ENCODE measurements at places on chromosomes 6 and 20. TPM values are rescaled to one million over a fixed set of nuclear protein-coding genes. Genes with fewer than 3 reads are reported as not detected.
A peak's percentile ranks its signal among the peaks of the same experiment; 100 is the strongest.

DNA sequence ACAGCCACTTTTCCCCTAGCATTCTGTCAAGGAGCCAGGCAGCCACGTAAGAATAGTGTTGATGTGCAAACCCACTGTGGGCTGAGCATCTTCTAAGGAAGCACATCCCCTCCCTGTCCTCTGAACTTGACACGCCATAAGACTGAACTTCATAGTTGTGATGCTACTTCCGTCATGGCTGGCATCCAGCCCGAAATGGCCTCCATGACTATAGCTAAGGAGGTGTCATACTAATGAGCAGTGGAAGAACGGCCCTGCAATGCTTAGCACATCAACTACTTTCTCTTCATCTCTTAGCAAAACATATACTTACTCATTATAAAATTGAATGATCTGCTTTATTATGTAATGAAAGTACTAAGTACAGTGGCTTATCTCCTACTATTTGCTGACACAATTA lies 110.2 kb downstream of the GJA10 start:
- H3K4me3 ChIP-seq, result no peak overlapping the region
- no peak for DNase-seq
- peak overlapping the region; percentile 22 for H3K27ac ChIP-seq
- H3K36me3 ChIP-seq, result peaks cover 35% of the 10 kb centered on the region

GRCh38 chr6:34810936-34811632 lies 19.2 kb downstream of the BLTP3A start:
- peak; percentile 69 for DNase-seq
- no peaks in the 10 kb centered on the region for H3K27me3 ChIP-seq
- no peaks in the 10 kb centered on the region for H3K36me3 ChIP-seq
- H3K27ac ChIP-seq, result no peak overlapping the region

DNA sequence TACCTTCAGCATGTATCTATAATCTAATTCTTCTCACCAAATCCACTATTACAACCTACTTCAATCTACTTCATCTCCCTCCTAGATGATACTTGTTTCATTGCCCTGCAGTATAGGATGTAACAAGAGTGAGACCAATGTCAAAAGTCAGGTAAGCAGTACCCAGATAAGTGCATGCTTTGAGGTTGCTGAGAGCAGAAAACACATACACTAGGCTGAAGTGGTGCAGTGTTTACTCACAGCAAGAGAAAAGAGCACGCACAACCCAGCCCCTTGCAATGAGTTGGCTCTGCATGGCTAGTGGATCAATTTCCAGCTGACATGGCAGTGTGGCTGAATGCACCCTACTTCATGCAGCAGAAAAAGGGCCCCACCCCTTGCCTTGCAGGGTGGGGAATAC lies 199.9 kb downstream of the EPHA7 start:
- no peaks in the 10 kb centered on the region for H3K27me3 ChIP-seq
- H3K36me3 ChIP-seq, result no peaks in the 10 kb centered on the region
- no peaks in the 10 kb centered on the region for H3K4me1 ChIP-seq

- no peak for DNase-seq
- no peaks in the 10 kb centered on the region for H3K27me3 ChIP-seq
- no peak overlapping the region for H3K27ac ChIP-seq
- no peaks in the 10 kb centered on the region for H3K4me1 ChIP-seq
- no peak overlapping the region for H3K4me3 ChIP-seq
- H3K36me3 ChIP-seq, result peaks cover 48% of the 10 kb centered on the region
Measured at GRCh38 chr6:155253337-155253736, 10.5 kb upstream of the CLDN20 start.

GRCh38 chr6:138714493-138714892 lies 59.1 kb upstream of the CCDC28A start:
- H3K27me3 ChIP-seq, result peaks cover 44% of the 10 kb centered on the region
- no peak for DNase-seq
- H3K4me3 ChIP-seq, result no peak overlapping the region
- H3K27ac ChIP-seq, result no peak overlapping the region
- H3K36me3 ChIP-seq, result no peaks in the 10 kb centered on the region

DNA sequence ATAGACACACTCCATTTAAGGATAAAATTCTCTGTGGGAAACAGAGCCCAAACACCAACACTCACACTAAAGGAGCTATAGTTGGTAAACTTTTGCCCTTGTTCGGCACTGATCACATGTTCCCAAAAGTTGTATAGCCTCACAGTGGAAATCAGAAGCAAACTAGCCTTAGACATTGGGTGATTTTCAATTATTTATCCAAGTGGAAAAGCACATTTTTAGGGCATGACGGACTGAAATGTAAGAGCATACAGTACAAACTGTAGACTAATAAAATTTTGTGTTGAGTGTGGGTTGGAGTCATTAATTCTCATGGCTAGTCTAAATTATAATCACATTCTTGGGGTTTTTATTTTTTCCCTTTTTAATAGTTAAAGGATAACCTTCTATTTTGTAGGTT lies 202.4 kb downstream of the MOXD1 start:
- H3K36me3 ChIP-seq, result no peaks in the 10 kb centered on the region
- H3K27me3 ChIP-seq, result no peaks in the 10 kb centered on the region
- no peak overlapping the region for H3K4me3 ChIP-seq
- no peaks in the 10 kb centered on the region for H3K4me1 ChIP-seq

GRCh38 chr6:157013649-157014304 lies 236.6 kb downstream of the ARID1B start:
- no peaks in the 10 kb centered on the region for H3K36me3 ChIP-seq
- H3K4me1 ChIP-seq, result peaks cover 55% of the 10 kb centered on the region
- H3K27me3 ChIP-seq, result no peaks in the 10 kb centered on the region

DNA sequence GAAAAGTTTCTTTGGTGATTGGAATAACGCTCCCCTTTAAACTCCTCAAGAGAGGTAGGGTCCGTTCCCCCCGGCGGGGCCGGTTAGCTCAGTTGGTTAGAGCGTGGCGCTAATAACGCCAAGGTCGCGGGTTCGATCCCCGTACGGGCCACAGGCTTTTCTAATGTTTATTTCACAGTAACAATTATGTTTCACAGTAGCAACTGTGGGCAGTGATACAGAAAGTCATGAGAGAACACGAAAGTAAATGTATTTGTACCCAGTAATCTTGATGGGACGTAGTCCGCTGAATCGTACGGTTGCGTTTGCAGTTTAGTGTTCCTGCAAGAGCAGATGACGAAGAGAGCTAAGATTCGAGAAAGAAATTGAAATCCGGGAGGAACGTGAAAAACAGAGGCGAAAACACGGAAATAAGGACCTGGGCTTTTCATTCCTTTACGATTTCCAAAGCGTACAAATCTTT lies 505.5 kb downstream of the PRIM2 start:
- peaks cover 44% of the 10 kb centered on the region for H3K27me3 ChIP-seq
- DNase-seq, result no peak
- H3K27ac ChIP-seq, result no peak overlapping the region
- no peak overlapping the region for H3K4me3 ChIP-seq
- peaks cover 1% of the 10 kb centered on the region for H3K36me3 ChIP-seq

GRCh38 chr6:7047128-7047527 lies 60.6 kb upstream of the RREB1 start:
- no peak overlapping the region for H3K4me3 ChIP-seq
- no peak overlapping the region for H3K27ac ChIP-seq
- H3K36me3 ChIP-seq, result no peaks in the 10 kb centered on the region
- no peak for DNase-seq
- peaks cover 10% of the 10 kb centered on the region for H3K4me1 ChIP-seq

DNA sequence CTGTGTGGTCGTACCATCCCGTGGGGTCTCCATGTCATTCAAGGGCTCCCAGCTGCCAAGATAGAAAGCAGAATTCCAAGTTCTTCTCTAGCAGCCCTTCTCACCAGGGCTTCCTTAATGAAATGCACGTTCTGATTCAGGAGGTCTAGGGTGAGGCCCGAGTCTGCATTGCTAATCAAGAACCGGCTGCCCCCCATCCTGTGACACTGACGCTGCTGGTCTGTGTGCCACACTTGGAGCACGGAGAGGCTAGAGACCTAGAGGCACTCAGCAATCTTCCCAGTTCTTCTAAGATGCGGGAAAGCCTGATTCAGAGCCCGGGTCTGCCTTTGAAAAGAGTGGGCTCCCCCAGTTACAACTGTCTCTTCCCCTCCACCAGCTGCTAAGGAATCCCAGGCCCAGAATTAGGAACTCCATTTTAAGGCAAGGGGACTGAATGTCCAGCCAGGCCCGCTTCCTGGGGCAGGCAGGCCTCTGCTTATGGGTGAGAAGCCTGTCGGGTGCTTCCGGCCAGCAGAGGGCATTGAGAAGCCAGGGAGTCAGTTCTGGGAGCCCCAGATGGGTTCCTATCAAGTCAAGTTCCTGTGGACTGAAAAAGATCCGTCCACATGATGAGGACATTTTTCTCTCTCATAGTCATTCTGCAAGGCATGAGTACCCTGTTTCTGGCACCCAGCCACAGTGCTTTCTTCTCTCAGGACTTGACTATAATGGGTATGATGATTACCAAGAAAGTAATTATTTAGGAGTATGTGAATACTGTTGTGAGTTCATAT lies 69.8 kb upstream of the RIN2 start:
- no peak overlapping the region for H3K4me3 ChIP-seq
- H3K4me1 ChIP-seq, result peaks cover 2% of the 10 kb centered on the region
- no peaks in the 10 kb centered on the region for H3K36me3 ChIP-seq
- no peak overlapping the region for H3K27ac ChIP-seq
- H3K27me3 ChIP-seq, result peaks cover 17% of the 10 kb centered on the region

- peaks cover 2% of the 10 kb centered on the region for H3K4me1 ChIP-seq
- no peaks in the 10 kb centered on the region for H3K27me3 ChIP-seq
- H3K36me3 ChIP-seq, result peaks cover 15% of the 10 kb centered on the region
- H3K27ac ChIP-seq, result peak overlapping the region; percentile 1
- no peak overlapping the region for H3K4me3 ChIP-seq
- no peak for DNase-seq
Measured at GRCh38 chr20:35479798-35480197, 24.4 kb downstream of the CEP250 start.

DNA sequence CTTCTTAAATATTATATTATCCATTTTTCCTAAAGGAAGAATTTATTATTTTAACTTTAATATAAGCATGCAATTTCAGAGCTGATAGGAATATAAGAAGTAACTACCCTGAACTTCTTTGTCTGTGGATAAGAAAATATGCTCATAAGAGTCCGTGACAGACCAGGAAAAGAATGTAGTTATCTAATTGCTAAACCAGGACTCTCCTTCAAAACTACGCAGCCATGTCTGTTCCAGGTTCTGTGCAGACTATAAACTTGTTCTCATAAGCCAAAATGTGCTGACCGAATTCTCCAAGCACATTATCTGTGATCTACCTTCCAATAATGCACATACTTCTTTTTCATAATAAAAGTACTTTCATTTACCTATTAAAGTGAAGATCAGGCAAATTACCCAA lies 116.5 kb downstream of the TRDN start:
- no peaks in the 10 kb centered on the region for H3K27me3 ChIP-seq
- H3K36me3 ChIP-seq, result no peaks in the 10 kb centered on the region
- no peak overlapping the region for H3K4me3 ChIP-seq
- no peaks in the 10 kb centered on the region for H3K4me1 ChIP-seq
- H3K27ac ChIP-seq, result no peak overlapping the region
- DNase-seq, result no peak

- no peak for DNase-seq
- peaks cover 32% of the 10 kb centered on the region for H3K4me1 ChIP-seq
- H3K36me3 ChIP-seq, result no peaks in the 10 kb centered on the region
- no peaks in the 10 kb centered on the region for H3K27me3 ChIP-seq
- H3K27ac ChIP-seq, result no peak overlapping the region
- H3K4me3 ChIP-seq, result no peak overlapping the region
Measured at GRCh38 chr6:133973109-133973971, 20.3 kb downstream of the TBPL1 start.

GRCh38 chr6:74519163-74519562 lies 686.7 kb downstream of the COL12A1 start:
- no peaks in the 10 kb centered on the region for H3K4me1 ChIP-seq
- DNase-seq, result no peak
- no peak overlapping the region for H3K4me3 ChIP-seq
- no peaks in the 10 kb centered on the region for H3K36me3 ChIP-seq

DNA sequence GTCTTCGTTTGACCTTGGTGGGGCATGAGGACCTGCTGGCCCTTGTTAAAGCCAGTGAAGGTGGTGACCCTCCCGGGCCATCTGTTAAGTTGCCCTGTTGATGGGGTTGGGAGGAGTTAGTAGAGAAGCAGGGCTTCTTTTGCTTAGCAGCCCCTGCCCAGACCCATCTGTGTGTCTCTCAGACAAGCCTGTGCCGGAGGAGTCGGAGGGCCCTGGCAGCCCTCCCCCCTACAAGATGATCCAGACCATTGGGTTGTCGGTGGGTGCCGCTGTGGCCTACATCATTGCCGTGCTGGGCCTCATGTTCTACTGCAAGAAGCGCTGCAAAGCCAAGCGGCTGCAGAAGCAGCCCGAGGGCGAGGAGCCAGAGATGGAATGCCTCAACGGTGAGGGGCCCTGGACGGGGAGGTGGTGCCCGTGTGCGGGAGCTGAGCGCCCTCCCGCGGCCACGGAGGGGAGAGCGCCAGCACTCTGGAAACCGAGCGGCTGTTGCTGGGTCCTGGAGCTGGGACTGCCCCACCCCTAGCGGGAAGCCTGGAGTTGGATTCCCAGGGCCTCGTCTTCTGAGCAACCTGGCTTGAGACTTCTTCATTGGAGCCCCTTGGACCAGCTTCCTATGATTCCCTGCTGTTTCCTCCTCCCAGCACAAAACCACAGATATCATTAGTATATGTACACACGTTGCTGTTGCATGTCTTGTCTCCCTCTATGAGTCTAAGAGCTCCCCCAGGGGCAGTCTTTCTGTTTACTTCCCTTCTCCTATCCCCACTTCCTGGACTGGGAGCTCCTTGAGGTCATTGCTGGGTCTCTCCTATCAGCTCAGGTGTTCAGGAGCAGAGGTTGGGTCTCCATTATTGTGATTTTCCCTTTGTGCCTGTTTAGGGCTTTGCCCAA lies 27.6 kb upstream of the SRF start:
- H3K4me1 ChIP-seq, result peaks cover 16% of the 10 kb centered on the region
- H3K27me3 ChIP-seq, result no peaks in the 10 kb centered on the region
- no peak overlapping the region for H3K4me3 ChIP-seq
- H3K36me3 ChIP-seq, result no peaks in the 10 kb centered on the region
- peak; percentile 83 for DNase-seq

DNA sequence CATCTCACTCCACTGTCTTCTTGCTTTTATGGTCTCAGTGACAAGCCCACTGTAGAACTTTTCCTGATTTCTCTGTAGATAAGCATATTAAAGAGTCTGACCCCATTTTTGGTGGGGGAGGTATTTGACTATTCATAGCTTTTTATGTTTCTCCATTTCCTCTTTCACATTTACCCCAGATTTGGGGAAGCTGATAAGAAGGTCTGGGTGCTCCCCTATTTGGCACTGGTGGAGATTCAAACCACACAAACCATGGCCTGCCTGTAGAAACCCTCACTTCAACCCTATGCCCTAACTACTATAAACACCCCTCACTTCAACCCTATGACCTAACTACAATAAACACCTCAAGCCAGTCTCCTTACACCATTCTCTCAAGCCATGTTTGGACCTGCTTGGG lies 196.2 kb upstream of the SYNDIG1 start:
- H3K36me3 ChIP-seq, result no peaks in the 10 kb centered on the region
- peaks cover 4% of the 10 kb centered on the region for H3K27me3 ChIP-seq
- no peak overlapping the region for H3K27ac ChIP-seq
- DNase-seq, result no peak
- H3K4me3 ChIP-seq, result no peak overlapping the region

ASXL1 gene
- 162 TPM for total RNA-seq

ENPP4 gene
- total RNA-seq, result 8.0 TPM

HLA-DMB gene
- 0.76 TPM for total RNA-seq

GSTA2 gene
- total RNA-seq, result not detected

C6orf58 gene
- total RNA-seq, result not detected

COL9A3 gene
- total RNA-seq, result not detected

SOBP gene
- total RNA-seq, result 0.25 TPM

TEAD3 gene
- 1.1 TPM for total RNA-seq
